ENCODE measurements at places on chromosomes 16 and 17.

- no peak for DNase-seq
Observed at GRCh38 chr16:54425068-54425467, 138.5 kb upstream of the IRX3 start.

DNA sequence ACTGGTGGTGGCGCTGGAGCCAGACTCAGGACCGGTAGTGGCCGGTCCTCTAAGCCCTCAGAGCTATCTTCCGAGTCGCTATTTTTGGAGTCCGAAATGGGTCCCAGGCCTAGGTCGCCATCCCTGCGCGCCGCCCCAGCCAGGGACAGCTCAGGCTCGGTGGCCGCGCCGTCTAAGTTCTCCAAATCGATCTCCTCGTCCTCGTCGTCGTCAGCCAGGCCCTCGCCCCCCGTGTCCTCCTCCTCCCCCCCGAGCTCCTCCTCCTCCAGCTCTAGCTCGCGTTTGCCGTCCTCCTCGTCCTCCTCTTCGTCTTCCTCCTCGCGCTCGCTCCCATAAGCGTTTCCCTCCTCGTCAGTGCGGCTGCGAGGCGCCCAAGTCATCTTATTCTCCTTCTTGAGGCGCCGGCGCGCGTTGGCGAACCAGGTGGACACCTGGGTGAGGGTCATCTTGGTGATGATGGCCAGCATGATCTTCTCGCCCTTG lies 1.6 kb downstream of the IRX3 start:
- DNase-seq: no peak

GRCh38 chr16:85995541-85996423 lies 96.8 kb downstream of the IRF8 start:
- DNase-seq: no peak

- DNase-seq: no peak
Observed at GRCh38 chr17:46841561-46842379, 9.6 kb upstream of the WNT9B start.

DNA sequence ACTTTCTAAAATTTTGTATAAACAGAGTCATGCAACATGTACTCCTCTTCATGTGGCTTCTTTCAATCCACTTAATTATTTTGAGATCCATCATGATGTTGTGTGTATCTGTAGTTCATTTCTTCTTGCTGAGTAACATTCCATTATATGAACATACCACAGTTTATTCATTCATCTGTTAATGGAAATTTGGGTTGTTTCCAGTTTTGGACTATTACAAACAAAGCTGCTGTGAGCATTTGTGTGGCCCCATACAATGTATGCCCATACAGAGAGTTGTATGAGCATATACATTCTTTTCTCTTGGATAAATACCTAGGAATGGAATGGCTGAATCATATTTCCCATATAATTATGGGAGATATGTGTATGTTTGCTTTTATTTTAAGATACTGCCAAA lies 85.6 kb downstream of the CLEC16A start:
- DNase-seq: no peak

- no peak for DNase-seq
Observed at GRCh38 chr17:75873587-75874322, 4.6 kb downstream of the TRIM47 start.

DNA sequence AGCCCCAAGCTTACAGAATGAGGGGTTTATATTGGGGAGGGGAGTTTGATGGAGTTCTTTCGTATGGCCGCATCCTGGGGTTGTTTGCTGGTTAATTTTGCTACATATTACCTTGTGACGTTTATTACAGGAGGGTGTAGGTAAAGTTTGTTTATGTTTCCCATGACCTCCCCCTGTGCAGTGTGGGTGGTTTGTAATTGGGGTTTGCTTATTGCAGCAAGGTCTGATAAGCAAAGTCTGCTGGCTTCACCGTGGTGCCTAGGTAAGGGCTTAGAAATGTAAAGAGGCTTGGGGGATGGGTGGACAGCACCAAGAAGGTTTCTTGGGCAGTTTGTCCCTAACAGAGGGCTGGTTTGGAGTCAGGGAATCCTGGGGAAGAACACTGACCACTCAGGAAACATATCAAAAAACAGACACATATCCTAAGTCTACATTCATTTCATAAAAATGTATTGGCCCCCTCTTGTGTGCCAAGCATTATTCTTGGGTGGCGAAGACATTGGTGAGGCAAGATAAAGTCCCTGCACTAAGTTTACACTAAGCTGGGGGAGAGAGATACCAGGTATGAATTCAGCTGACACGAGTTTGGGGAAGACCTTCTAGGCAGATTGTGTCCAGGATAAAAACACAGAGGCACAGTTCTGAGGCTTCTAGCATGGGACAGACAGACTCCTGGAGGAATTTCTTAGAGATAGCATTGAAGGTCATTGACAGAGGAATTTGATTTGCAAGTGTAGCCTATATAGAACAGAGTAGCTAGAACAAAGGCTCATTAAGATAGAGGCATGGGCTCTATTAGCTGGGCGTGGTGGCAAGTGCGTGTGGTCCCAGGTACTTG lies 9.5 kb downstream of the ZNF764 start:
- DNase-seq: no peak

- DNase-seq: no peak
Observed at GRCh38 chr16:89922477-89922883, 662 bp upstream of the TUBB3 start.

DNA sequence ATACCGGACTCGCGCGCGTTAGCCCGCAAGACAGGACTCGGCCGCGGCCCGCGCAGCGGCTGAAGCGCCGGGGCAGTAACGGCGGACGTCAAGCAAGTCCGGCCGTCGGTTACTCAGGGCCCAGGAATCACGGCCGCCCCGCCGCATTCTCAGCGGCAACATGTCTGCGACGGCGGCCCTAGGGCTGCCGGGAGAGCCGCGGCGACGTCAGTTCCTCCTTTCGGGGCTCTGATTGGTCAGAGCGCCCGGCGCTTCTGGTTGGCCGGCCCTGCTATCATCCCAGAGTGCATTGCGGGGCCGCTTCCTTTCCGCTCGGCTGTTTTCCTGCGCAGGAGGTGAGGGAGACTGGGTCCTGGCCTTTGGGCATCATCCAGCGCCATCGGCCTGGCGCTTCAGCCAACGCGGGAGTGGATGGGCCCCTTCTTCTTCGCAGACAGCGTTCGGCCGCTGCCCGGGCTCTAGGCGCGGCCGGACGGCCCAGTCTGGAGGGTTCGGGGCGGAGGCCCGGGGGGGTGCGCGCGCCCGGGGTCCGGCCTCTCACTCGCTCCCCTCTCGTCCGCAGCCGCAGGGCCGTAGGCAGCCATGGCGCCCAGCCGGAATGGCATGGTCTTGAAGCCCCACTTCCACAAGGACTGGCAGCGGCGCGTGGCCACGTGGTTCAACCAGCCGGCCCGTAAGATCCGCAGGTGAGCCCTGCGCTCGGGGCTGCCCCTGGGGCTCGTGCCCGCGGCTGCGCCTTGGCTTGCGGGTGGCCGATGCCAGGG lies at the start of gene RPL13:
RPL13 (plus strand) TSS at position 305 of the 764 bp plus-strand sequence; CDS start at position 583, 278 bp downstream.
- DNase-seq: peak; percentile 87

- DNase-seq: no peak
Observed at GRCh38 chr17:43125967-43126910, 1.1 kb upstream of the BRCA1 start.

DNA sequence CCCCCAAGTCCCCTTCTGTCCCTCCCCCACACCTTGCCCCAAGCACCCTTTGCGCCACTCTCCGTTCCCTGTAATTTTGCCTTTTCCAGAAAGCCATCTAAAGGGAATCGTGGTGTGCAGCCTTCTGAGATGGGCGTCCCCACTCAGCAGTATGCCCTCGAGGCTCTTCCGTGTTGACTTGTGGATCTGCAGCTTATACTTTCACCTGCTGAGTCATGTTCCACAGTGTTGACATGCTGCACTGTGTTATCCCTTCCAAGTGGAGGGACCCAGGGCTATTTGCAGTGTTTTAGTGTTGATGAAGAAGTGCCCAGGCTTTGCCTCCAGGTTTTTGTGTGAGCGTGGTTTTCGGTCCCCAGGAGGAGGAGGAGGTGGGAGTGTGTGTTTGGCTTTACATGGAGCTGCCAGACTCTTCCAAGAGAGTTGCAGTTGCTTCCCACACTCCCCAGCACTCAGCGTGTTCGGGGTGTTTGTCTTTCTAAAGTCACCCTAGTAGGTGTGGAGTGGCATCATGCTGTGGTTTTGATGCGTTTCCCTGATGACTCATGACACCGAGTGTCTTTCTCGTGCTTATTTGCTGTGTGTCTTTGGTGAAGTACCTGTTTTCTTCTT lies 32.1 kb upstream of the JPT2 start:
- peak; percentile 22 for DNase-seq

GRCh38 chr17:70636517-70637133 lies 467.3 kb downstream of the KCNJ2 start:
- no peak for DNase-seq

- DNase-seq: no peak
Observed at GRCh38 chr17:75090871-75091854, 3.4 kb downstream of the SLC16A5 start.

- no peak for DNase-seq
Observed at GRCh38 chr16:3348547-3349167, 7.0 kb upstream of the OR2C1 start.

- no peak for DNase-seq
Observed at GRCh38 chr16:52543654-52544053, 3.3 kb downstream of the TOX3 start.

- no peak for DNase-seq
Observed at GRCh38 chr16:79475841-79476240, 124.7 kb downstream of the MAF start.

DNA sequence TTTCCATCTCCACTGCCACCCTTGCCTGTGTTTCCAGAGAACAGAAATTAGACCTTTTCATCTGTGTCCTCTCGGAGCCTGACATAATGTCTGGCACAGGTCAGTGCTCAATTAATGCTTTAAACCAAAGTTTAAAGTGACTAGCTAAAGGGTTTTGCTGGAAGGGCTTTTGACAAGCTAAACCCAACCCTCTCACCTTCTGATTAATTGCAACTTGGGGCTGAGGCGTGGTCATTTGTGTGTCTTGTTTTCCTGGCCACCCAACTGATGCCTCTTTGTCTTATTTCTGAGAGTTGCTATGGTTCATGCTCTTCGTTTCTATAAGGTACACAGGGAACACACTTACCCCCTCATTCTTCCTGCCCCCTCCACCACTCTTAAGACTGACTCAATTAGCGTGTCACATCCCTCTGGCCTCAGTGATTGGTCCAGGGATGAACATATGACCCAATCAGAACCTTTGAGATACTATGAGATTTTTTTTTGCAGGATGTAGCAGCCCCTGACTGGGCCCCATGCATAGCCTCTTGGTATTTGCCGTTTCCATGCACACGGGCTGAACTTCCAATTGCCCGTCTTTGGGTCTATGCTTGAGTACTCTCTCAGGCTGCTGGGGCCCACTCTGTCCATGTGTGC lies 15.8 kb upstream of the BRD7 start:
- no peak for DNase-seq
